ENCODE measurements at places on chromosomes 5 and 9.

- no peak for DNase-seq
Measured at GRCh38 chr5:6215891-6216290, 162.5 kb downstream of the MED10 start.

DNA sequence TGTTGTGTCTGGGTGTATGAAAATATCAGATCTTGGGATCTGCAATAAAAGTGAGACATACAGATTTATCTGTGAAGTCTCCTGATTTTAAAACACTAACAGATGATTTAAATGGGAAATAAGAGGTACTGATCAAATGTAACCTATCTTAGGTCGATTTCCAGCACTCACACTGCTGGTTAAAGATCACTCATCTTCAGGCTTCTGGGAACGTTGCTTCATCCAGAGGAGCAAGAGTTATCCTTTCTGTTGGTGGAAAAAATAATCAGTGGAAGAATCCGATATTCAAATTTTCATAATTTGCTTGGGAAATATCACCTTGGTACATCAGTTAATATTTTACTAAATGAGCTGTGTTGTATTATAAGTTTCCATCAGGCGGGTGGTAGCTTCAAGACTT is 876.8 kb upstream of the WWC1 start:
- DNase-seq = no peak

DNA sequence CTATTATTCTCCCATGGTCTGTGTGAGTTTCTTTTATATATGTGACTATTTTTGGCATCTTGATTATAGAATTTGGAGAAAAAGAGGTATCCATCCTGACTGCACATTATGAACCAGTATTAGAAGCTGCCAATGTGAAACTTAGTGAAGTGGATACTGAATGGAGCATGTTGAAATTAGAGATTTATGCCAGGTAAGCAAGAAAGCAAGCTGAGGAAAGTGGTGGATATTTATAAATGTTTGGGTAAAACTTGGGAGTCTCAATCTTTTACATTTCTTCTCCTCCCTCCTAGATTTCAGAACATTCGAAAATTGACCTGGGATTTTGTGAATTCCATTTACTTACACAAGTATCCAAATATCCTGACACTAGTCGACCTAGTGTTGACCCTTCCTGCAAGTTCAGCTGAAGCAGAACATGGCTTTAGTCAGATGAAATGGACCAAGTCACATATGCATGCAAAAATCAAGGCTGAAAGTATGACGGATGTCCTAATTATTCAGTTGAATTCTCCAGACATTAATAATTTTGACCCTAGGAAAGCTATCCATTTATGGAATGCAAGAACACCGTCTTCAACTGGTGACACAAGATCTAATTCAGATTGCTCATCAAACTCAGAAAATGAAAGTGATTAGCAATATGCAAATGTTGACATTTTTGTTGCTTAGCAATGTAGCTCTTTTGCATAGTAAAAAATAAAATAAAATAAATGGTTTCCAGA is 66.8 kb upstream of the IL7R start:
- DNase-seq = no peak

DNA sequence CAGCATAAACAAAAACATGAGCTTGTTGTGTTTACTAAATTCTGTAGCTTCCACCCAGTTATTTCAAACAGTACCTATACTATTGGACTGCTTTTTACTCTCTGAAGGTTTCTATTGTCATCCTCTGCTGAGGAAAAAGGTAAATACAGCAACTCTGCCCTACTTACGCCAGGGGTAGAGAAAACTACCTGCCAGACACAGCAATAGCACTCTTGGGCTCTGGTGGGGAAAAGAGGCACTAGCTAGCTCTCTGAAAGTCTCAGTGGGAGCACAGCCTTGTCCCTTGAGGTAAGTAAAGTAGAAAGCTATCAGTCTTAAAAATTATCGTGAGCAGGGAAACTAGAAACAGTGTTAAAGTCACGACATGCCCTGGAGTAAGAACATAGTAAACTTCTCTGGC is 3.7 kb downstream of the HCN1 start:
- no peak for DNase-seq

GRCh38 chr9:72856972-72857623 is 95.8 kb downstream of the ALDH1A1 start:
- no peak for DNase-seq

GRCh38 chr5:134247428-134248224 is 21.8 kb upstream of the PPP2CA start:
- no peak for DNase-seq

- no peak for DNase-seq
Measured at GRCh38 chr9:101399643-101399970, 956 bp downstream of the ZNF189 start.

GRCh38 chr5:96017951-96018350 is 56.3 kb upstream of the ELL2 start:
- DNase-seq = no peak

GRCh38 chr9:106218427-106218826 is 524.1 kb downstream of the TMEM38B start:
- DNase-seq = no peak

DNA sequence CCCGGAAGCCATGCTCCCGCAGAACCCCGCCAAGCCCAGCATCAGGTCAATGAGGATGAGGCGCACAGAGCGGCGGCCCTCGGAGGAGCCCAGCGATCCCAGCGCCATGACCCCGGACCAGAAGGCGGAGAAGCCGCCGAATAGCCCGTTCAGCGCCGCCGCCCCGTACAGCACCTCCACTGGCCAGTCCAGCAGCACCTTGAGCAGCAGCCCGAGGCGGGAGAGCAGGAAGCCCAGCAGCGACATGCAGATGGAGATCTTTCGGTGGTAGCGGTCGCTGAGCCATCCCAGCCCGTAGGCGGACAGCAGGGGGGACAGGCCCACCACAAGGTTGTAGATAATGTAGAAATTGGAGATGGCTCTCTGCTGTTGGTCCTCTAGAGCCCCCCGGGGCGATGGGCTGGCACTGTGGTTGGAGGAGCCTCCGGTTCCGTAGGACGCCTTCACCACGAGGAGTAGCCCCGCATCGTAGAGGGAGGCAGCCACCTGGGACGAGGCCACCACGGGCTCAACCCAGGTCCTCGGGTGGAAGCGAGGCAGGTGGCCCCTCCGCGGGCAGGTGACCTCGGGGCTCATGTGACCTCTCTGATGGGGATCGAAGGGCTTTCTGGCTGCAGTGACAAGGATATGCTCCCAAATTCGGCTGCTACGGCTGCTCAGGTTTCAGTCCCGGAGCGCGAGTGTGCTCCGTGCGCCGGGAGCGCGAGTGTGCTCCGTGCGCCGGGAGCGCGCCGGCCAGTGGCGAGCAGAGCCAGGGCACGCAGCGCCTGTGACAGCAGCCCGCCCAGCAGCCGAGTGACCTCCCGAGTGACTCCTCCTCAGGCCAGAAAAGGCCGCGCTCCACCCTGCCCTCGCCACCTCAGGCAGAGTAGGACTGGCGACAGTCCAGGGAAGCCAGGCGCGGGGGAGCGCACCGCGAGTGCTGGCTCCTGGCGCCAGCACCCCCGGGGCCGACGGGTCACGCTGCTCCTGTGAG is at the start of gene SLC46A2:
TSS of gene SLC46A2 (minus strand) at position 771 of the 976 bp plus-strand sequence. CDS start at position 576, 195 bp downstream.
- no peak for DNase-seq

GRCh38 chr5:146940295-146940694 is 61.7 kb upstream of the PPP2R2B start:
- no peak for DNase-seq

DNA sequence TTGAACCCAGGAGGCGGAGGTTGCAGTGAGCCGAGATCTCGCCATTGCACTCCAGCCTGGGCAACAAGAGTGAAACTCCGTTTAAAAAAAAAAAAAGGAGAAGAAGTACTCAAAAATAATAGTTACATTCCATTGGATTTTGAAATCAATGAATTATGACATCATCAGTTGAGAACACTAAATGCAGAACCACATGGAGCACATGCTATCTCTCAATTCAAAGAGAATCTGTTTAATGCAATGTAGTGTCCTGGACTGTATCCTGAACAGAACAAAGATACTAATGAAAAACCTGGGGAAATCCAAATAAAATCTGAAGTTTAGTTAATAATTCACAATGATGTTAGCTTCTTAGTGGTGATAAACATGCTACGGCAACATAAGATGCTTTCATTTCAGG is 20.3 kb downstream of the CDC14B start:
- no peak for DNase-seq

DNA sequence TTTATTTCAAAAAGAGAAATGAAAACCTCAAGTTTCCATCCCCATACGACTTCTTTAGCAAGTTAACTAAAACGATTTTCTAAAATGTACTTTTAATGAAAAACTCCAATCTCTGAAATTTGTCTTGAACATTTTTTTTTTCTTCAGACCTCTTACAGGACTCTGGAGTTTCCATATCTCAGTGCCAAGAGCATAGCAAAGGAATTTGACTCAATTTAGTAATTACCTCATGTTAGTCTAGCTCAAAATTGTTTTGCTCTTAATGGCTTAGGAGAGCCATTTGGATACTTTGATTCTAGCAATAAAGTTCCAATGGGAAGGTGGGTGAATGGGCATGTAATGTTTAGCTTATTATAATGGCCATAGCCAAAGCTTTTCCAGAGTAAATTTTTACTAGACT is 26.0 kb upstream of the SPATA31D4 start:
- DNase-seq = no peak

Measured in stimulated activated CD4-positive, alpha-beta T cell treated with anti-CD3 and anti-CD28 coated beads, TNF-alpha, amount 100 ng/mL, for 24 hours (primary cell).